ENCODE measurements at places on chromosomes 13 and 19.

DNA sequence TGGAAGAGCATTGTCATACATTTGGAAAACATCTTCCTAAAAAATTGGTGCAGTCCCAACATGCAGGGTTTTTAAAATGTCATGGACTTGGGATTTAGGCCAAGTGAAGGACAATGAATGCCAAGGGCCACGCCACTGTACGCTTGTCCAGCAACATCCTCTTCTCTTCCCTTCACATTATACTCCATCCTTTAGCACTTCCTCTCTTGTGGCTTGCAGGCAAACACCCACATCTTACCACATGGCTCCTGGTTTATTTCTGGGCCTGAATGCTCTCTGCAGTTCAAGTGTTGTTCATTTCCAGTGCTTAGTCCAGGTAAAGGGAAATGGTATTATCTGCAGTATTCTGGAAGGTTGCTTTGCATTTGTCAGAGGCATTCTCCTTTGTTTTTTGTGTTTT, 45.0 kb downstream of the CBY2 start:
- no peak for DNase-seq

DNA sequence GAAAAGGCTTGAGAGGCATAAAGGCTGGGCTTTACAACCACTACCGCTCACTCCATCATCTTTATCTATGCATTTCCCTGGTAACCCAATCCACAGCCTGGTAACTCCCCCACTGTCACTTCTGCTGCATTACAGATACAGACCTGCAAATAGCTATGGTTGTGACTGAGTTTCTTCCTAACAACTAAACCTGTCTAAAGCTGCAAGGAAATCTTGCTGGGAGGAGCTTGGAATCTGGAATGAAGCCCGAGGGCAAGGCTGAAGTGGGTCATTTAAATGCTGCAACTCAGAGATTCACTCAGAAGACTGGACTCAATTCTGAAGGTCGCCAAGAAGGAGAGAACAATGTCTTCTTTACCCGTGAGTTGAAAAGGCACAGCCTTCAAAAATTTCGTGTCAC, at the start of gene LGALS13:
TSS of gene LGALS13 (plus strand) at position 301 of the 400 bp plus-strand sequence. CDS start at position 346, 45 bp downstream.
- peak; percentile 2 for DNase-seq

DNA sequence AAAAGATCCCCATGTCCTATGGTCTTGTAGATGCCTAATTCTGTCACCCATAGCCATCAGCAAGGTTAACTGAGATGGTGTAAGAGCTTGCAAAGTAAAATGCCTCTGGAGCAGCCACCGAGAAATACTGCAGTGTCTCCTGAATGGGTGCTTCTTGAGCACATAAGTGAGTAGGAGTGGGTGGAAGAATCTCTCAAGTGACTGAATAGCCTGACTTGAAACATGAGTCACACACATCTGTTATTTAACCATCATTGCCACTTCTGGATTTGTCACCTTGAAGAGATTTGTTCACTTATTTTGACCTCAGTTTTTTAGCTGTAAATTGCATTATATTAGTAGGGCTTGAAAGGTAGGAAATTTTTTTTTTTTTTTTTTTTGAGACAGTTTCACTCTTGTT, 2.3 kb downstream of the ZNF714 start:
- DNase-seq: no peak

GRCh38 chr19:5489551-5489950, 34.3 kb downstream of the ZNRF4 start:
- DNase-seq: no peak

DNA sequence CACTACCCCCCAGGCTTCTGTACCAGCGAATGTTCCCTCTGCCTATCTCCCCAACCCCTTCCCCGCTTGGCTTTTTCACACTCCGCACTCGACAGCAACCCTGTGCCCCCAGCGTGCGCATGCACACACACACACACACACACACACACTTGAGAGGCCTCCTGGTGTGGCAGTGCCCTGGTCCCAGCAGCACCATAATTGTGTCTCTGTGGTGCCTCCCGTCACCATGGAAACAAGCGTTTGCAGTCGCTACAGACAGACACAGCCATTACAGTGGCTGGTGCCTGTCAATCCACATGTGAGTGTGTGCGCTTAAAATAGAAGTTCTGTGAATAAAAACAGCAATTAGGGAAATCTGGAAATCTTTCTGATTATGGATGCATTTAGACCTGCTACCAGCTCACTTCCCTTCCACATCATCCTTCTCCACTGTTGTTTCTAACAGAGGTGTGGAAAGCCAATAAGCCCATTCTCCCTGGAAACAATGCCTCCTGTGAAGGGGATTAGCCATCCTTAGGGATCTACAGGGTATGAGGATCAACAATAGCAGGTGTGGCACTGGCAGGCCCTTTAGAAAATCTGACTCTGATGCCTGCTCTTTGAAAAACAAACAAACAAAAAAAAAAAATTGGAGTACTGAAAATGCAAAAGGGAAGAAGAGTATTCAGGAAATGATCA, 146.3 kb downstream of the DCLK1 start:
- DNase-seq: peak; percentile 27

GRCh38 chr13:109427148-109427547, 359.2 kb downstream of the IRS2 start:
- no peak for DNase-seq

DNA sequence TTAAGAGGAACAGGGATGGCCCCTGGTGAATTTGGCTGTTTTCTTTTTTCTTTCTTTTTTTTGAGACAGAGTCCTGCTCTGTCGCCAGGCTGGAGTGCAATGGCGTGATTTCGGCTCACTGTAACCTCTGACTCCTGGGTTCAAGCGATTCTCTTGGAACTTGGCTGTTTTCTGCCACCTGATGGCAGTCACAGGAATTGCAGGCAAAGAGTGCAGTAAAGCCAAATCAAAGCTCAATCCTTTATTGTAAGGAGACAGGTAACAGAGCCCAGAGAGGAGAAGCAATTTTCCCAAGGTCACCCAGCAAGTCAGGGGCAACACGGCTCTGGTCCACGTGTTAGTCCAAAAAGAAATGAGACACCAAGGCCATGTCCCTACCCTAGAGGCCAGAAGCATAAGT, 6.2 kb downstream of the TINCR start:
- DNase-seq: peak; percentile 73

DNA sequence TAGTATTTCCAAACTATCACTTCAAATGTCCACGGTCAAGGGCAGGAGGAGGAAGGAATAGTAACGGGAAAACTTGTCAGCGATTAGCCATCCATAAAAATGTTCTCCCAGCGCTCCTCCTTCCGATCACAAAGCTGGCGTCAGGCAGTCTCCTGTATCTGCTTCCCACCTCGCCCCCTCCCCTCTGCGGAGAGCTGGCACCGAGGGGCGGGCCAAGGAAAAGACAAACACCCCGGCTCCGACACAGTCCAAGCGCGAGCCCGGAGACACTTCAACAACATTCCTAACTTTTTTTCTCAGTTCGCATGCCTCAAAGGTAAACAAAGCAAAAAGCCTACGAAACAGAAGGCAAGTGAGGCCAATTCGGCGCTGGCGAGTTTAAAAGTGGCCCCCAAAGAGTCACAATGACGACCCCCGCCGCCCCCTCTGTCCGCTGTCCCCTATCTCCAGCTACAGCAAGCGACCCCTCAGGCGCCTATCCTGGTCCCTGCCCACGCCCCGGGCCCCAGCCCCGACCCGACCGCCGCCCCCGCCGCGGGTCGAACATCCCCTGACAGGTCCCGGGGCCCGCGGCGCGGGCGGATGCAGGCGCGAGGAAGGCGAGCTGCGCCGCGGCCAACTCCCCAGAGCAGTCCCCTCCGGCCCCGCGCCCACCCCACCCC, 736 bp downstream of the SMAD9 start:
- DNase-seq: peak; percentile 65

DNA sequence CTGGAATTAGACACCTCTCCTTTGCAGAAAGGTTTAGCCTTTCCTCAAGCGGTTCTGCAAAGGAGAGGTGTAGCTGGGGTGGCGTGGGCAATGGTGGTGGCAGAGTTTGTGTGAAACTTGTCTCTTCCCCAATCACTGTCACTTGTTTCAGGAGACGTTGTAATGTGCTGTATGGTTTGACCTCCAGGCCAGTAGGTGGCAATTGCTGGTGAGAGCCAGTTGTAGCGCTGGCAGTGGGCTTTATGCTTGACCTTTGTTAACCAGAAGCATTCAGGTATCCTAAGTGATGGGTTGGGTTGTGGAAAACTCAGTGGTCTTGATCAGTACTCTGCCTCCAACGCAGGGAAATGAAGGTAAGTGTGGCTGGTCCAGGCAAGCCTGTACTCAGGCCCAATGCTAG, 12.7 kb upstream of the LILRA5 start:
- no peak for DNase-seq

GRCh38 chr13:43159026-43159461, 135.7 kb downstream of the DNAJC15 start:
- DNase-seq: peak; percentile 74

- no peak for DNase-seq
These were observed 12.1 kb upstream of the CDC34 start for GRCh38 chr19:519449-519865.

DNA sequence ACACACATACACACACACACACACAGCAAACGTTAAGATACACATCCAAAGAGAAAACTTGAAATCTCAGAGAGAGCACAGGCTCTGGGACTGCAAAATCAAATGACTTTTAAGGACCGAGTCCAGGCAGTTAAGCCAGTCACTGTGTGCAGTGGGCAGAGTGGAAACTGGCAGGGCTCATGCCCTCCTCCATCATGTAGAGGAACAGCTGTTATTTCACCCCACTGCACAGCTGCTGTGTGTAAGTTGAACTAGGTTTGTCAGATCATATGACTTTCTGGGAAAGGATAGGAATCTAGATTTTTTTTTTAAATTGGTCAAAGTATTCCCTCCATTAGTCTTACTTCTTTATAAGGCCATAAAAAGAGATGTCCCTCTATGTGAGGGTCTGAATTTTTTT, 1002.1 kb downstream of the UQCRFS1 start:
- DNase-seq: no peak

DNA sequence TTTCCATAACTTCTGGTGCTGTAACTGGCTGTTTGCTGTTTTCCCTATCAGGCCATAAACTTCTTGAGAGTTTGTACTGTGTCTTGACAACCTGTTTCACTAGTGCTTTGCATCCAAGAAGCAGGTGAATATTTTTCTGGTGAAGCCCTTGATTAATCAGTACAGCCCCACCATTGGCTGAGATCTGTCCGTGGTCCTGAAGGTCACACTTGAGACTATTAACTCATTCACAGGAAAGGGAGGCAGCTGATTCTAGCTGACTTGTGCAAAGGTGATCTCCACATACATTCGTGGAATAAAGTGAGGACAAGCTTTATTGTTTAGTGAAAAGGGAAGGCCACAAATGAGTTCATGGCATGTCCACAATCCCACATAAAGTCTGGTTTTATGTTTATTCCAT, 61.4 kb upstream of the ZNF835 start:
- DNase-seq: no peak

- DNase-seq: no peak
These were observed 49.2 kb upstream of the TRPC4 start for GRCh38 chr13:37918751-37919150.

GRCh38 chr19:7883796-7884570, 4.3 kb upstream of the LRRC8E start:
- DNase-seq: no peak

- DNase-seq: no peak
These were observed 17.7 kb upstream of the DPY19L3 start for GRCh38 chr19:32387701-32388392.

GRCh38 chr19:51797480-51797879, 2.5 kb downstream of the FPR3 start:
- no peak for DNase-seq
